ENCODE measurements at places on chromosomes 7 and 10.

- no peaks in the 10 kb centered on the region for H3K4me1 ChIP-seq
- H3K27ac ChIP-seq: no peak overlapping the region
- no peak for DNase-seq
These were observed 95.4 kb downstream of the TRIL start for GRCh38 chr7:28862595-28863272.

GRCh38 chr7:158060216-158060615 is 527.4 kb downstream of the PTPRN2 start:
- DNase-seq: no peak
- no peaks in the 10 kb centered on the region for H3K36me3 ChIP-seq

DNA sequence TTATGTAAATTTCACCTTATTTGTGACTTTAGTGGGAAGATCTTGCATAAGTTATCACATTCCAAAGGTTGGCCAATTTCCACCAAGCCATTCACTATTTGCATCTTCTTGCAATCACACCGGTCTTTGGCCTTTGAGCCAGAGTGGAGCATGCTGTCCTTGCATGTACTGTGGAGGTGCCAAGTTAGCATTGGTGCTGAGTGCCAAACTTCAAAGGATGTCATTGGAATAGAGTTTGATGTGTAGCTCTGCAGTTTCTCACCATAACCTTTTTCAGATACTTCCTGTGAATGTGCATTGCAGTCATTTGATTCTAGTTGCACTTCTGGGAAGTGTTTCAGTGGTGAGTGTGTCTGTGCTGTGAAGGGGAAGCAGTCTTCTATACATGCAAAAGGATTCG is 620.6 kb downstream of the SUGCT start:
- H3K36me3 ChIP-seq: no peaks in the 10 kb centered on the region
- no peaks in the 10 kb centered on the region for H3K4me1 ChIP-seq
- H3K27ac ChIP-seq: no peak overlapping the region
- no peak for DNase-seq

DNA sequence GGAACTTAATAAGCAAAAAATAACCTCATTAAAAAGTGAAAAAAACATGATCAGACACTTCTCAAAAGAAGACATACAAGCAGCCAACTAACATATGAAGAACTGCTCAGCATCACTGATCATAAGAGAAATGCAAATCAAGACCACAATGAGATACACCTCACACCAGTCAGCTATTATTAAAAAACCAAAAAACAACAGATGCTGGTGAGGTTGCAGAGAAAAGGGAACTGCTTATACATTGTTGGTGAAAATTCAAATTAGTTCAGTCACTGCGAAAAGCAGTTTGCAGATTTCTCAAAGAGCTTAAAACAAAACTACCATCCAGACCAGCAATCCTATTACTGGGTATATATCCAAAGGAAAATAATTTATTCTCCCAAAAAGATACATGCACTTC is 513.3 kb downstream of the MDFIC start:
- H3K4me3 ChIP-seq: peak overlapping the region; percentile 87
- no peaks in the 10 kb centered on the region for H3K36me3 ChIP-seq
- H3K27me3 ChIP-seq: no peaks in the 10 kb centered on the region
- peak overlapping the region; percentile 48 for H3K27ac ChIP-seq

- H3K27me3 ChIP-seq: no peaks in the 10 kb centered on the region
- DNase-seq: no peak
- no peak overlapping the region for H3K27ac ChIP-seq
- no peak overlapping the region for H3K4me3 ChIP-seq
- H3K36me3 ChIP-seq: peaks cover 12% of the 10 kb centered on the region
These were observed 102.4 kb downstream of the USP6NL start for GRCh38 chr10:11509036-11509435.

DNA sequence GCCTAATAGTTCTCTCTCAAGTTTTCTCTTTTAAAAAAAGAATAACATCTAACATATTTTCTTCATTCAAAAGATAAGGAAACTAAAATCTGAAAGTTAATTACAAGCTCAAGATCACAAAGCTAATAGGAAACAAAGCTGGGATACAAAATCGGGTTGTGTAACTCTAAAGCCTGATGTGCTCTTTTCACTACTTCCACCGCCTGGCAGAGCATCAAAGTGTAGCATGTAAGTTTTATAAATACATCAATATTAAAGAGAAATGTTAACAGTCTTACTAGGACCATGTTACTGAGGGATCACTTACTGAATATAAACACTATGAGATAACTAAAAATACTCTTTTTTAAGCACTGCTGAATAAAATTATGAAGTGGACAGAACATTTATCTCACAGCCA is 97.2 kb downstream of the KMT2C start:
- DNase-seq: no peak
- peaks cover 78% of the 10 kb centered on the region for H3K4me1 ChIP-seq
- H3K27me3 ChIP-seq: no peaks in the 10 kb centered on the region
- H3K4me3 ChIP-seq: no peak overlapping the region
- H3K27ac ChIP-seq: no peak overlapping the region

DNA sequence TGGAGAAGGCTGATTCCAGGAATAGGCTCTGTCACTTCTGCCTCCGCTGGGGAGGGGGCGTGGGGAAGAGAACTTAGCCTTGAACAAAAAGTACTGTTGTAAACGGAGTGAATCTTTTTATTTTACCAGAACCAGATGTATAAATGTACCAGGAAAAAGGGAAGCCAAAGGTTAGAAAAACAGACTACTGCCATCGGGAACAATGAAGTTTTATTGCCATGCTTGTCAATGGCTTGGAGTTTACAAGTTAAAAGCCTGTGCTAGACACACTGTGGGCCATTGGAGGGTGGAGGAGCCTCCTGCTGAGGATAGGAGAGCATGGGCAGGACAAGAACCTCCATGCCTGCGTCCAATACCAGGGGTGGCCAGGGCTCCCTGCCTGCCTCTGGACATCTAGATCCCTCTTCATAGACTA is 161.7 kb upstream of the LYZL2 start:
- H3K4me3 ChIP-seq: no peak overlapping the region
- no peak for DNase-seq
- H3K27ac ChIP-seq: no peak overlapping the region
- no peaks in the 10 kb centered on the region for H3K27me3 ChIP-seq
- no peaks in the 10 kb centered on the region for H3K36me3 ChIP-seq
- peaks cover 18% of the 10 kb centered on the region for H3K4me1 ChIP-seq

GRCh38 chr7:84372155-84372621 is 177.6 kb upstream of the SEMA3A start:
- H3K4me3 ChIP-seq: no peak overlapping the region
- H3K27ac ChIP-seq: no peak overlapping the region
- no peaks in the 10 kb centered on the region for H3K36me3 ChIP-seq
- H3K4me1 ChIP-seq: no peaks in the 10 kb centered on the region
- DNase-seq: no peak
- H3K27me3 ChIP-seq: no peaks in the 10 kb centered on the region

- peaks cover 20% of the 10 kb centered on the region for H3K4me1 ChIP-seq
- H3K4me3 ChIP-seq: no peak overlapping the region
- DNase-seq: no peak
- H3K27ac ChIP-seq: no peak overlapping the region
These were observed 39.4 kb downstream of the CHST15 start for GRCh38 chr10:124053971-124054370.

DNA sequence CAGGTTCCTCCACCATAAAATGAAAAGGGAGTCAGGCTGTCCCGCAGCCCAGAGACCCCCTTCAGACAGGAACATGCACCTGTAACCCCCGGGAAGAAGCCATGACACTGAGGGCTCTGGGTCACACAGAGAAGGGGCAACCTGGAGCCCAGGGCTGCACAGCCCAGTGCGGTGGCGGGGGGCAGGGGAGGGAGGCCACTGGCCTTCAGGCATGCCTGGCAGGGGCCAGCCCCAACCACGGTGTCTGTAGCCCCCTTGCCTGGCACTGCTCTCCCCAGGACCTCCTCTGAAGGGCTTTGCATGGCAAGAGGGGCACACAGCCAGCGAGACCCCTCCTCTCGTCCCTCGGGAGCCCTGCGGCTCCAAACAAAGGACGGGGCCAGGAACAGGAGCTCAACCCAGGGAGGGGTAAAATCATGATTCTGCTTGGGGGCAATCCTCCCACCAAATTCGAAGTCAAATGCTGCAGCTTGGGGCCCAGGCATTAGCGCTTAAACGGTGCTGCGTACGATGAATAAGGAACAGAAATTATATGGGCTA is 235.1 kb downstream of the MAD1L1 start:
- no peaks in the 10 kb centered on the region for H3K27me3 ChIP-seq
- DNase-seq: no peak
- H3K27ac ChIP-seq: no peak overlapping the region
